ENCODE measurements at places on chromosomes 2 and 18.

GRCh38 chr2:173654161-173654895 is 299.7 kb downstream of the CDCA7 start:
- H3K4me1 ChIP-seq = no peaks in the 10 kb centered on the region
- no peak overlapping the region for H3K4me3 ChIP-seq
- no peaks in the 10 kb centered on the region for H3K36me3 ChIP-seq
- peaks cover 6% of the 10 kb centered on the region for H3K27me3 ChIP-seq
- no peak overlapping the region for H3K27ac ChIP-seq

DNA sequence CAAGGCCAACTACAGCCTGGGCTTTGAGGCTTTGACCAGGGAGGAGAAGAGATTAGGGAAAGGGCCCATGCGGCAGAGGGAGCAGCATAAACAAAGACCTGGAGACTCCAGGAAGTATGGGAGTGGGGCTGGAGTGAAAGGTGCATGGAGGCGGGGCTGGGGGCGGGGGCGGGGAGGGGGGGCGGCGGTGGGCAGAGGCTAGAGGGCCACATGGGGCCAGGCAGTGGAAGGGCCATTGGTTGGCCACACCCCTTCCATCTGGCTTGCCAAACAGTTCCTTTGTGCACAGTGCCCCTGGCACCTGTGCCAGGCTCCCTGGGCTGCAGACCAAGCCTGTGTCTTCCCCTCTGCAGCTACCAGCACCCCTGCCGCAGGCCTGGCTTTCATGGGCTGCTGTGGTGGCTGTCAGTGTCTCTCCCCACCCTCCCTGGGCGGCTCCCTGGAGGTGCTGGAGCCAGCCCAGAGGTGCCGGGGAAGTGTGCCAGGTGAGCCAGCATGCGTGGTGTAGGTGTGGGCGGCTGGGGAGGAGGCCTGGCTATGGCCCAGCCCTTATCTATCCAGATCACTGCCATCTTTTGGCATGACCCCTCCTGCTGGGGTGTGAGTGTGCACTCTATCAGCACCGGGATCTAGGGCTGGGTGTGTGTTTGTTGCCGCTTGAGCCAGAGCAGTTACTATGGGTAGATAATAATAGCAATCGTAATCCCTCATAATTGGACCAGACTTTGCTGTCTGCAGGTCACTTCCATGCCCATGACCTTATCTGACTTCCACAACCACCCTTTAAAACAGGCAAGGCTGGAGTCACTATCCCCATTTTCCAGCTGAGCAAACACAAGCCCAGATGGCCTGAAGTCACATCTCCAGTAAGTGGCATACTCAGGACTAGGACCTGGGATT is 30.5 kb downstream of the DNMT3A start:
- H3K27ac ChIP-seq = peak overlapping the region; percentile 21
- DNase-seq = no peak
- H3K4me3 ChIP-seq = no peak overlapping the region
- H3K27me3 ChIP-seq = no peaks in the 10 kb centered on the region
- H3K4me1 ChIP-seq = peaks cover 59% of the 10 kb centered on the region

- H3K4me1 ChIP-seq = no peaks in the 10 kb centered on the region
- DNase-seq = no peak
- H3K27ac ChIP-seq = no peak overlapping the region
- H3K27me3 ChIP-seq = peaks cover 7% of the 10 kb centered on the region
Observed at GRCh38 chr2:48009256-48009655, 103.0 kb upstream of the FBXO11 start.

DNA sequence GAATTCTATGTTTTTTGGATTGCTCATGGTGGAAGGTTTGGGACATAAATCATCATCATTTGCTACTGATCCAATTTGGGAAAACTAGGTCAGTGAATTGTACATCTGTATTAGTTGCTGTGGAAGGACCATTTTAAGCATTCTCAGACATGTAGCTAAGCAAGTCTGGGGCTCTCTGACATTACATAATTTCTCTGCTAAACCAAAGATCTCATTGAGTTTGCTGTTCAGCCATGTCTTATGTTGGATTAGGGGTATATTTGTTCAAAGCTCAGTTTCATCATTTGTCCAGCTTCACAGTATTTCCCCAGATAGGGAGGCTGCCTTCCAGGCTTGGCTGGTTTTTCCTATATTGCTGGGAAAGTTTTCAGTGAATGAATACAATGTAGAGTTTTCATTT is 399.7 kb downstream of the MTX2 start:
- H3K27ac ChIP-seq = no peak overlapping the region
- DNase-seq = no peak
- H3K36me3 ChIP-seq = no peaks in the 10 kb centered on the region
- no peaks in the 10 kb centered on the region for H3K4me1 ChIP-seq
- H3K27me3 ChIP-seq = peaks cover 28% of the 10 kb centered on the region
- H3K4me3 ChIP-seq = no peak overlapping the region

GRCh38 chr2:172285010-172285621 is 142.3 kb upstream of the ITGA6 start:
- peaks cover 6% of the 10 kb centered on the region for H3K27me3 ChIP-seq
- peaks cover 7% of the 10 kb centered on the region for H3K4me1 ChIP-seq
- H3K36me3 ChIP-seq = no peaks in the 10 kb centered on the region
- no peak for DNase-seq
- H3K4me3 ChIP-seq = no peak overlapping the region
